ENCODE measurements at places on chromosomes 12 and 14. TPM values are rescaled to one million over a fixed set of nuclear protein-coding genes. Genes with fewer than 3 reads are reported as not detected.

Gene TMEM179
- not detected for total RNA-seq

Gene HOXC9
- total RNA-seq, result not detected

Gene TMEM119
- total RNA-seq, result 1.3 TPM

Gene RHOJ
- 4.2 TPM for total RNA-seq

Gene C12orf42
- total RNA-seq, result not detected

Gene RAPGEF3
- 0.97 TPM for total RNA-seq

Gene CKAP4
- 177 TPM for total RNA-seq

Gene PLEK2
- total RNA-seq, result 3.9 TPM

Gene PHETA1
- 6.0 TPM for total RNA-seq

Gene PLEKHD1
- total RNA-seq, result not detected

Gene NOS1
- not detected for total RNA-seq

Gene SDR9C7
- not detected for total RNA-seq

Gene PLA2G1B
- not detected for total RNA-seq

Gene CD27
- total RNA-seq, result not detected
